Kidney glomerular epithelial cell (primary cell): ENCODE measurements at places on chromosomes 12 and 14.

DNA sequence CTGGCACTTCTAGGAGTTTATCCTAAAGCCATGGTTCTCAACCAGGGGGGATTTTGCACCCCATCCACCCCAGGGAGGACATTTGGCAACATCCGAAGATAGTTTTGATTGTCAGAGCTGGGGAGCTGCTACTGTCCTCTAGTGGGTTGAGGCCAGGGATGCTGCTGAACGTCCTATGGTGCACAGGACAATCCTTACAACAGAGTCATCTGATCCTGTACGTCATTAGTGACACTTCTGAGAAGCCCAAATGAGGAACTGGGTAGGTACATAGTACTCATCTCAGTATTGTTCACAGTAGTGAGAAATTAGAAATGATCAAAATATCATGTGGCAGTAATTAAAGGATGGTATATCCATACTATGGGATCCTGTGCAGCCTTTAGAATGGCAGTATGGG is 185.1 kb downstream of the CHST11 start:
- DNase-seq, result no peak

- no peak for DNase-seq
Observed at GRCh38 chr14:100607611-100607956, 20.4 kb upstream of the BEGAIN start.

DNA sequence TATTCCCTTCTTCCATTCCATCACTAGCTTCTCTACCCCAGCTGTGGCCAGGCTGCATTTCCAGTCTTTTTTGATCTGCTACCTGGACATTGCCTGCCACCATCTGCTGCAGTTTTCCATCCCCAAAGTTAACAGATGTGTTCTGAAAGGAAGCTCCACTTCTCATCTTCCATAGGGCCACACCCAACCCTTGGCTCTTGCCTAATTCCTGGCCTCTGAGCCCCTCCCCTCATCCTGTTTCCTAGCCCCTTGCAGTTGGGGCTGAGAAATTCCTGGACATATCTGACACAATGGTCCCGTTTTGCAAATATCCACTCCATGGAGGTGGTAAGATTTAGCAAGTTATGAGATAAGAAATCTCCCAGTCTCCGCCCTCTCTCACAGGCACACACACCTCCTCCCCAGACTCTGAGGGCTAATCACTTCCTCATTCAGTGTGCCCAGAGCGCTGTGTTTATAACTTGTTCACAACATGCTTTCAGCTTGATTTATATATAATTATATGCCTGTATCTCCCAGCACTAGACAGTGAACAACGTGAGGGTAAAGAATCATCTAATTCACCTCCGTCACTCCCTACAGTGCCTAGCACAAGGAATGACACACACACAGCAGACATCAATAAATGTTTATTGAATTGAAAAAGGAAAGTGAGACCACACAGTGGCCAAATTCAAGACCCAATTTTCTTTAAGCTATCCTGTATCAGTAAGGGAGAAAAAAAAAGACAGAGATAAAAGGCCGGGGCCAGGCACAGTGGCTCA is 13.4 kb downstream of the SMUG1 start:
- no peak for DNase-seq

DNA sequence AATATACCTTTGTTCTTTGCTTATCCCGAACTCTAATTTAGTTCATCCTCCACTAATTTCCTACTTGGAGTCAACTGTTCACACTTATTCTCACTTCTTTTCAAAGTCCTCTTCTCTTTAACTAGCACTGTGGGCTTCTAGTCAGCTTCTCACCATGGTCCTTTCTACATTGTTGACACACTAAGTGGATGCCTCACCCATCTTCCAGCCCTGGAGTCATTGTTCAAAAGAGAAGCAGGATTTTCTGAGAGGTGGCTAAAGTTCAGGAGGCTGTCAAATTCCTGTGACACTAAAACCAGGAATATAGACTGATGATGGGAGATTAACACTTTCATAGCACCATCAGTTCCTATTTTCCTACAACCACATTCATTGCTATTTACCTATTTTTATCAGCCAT is 99.3 kb downstream of the PHLDA1 start:
- no peak for DNase-seq

DNA sequence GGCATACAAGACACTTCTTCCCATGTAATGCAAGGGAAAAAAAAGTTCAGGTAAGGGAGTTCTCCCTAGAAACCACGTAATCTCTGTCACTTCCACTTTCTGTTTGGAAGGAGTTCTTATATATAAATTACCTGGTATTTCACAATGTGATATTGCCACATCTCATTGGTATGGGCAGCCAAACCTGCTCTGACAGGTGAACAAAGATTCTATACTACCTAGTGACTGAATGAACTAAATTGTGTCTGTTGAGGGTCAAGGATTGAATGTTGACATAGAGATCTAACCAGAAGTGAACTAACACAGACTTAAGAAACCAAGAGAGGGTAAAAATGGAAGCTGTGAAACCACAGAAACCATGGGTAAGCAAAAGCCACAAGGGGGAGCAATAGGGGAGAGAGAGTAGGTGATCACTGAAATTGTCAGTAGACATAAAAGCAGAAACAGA is 161.3 kb downstream of the RPL10L start:
- no peak for DNase-seq

GRCh38 chr12:113055594-113056380 is 743 bp upstream of the DTX1 start:
- DNase-seq, result no peak

DNA sequence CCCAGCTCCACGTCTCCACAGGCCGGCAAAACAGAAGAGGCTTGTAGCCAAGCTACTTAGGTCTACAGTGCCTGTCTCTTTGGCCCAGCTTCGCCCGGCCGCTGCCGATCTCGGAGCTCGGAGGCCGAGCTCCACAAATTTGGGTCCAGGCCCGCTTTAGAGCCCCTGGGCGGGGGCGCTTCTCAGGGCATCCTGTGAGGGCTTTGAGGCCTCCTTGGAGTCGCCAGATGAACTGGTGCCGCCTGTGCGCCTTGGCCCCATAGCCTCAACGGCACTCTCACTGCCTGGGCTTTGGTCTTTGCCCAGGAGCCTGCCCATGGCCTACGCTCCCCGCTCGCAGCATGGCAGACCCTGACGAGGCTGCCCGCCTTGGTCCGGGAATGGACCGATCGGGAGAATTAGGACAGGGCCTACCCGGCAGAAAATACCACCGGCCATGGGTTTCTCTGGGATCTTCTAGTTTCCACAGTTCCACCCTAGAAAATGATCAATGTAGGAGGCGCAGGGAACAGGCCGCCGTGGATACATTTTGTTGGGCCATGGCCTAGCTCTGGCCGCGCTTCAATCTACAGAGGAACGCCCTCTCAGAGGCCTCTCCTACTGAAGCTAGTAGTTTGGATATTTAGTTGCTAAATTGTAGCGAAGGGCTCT is 953 bp upstream of the NKX2-8 start:
- DNase-seq, result no peak

GRCh38 chr14:92553438-92553837 is 39.9 kb downstream of the RIN3 start:
- DNase-seq, result no peak

DNA sequence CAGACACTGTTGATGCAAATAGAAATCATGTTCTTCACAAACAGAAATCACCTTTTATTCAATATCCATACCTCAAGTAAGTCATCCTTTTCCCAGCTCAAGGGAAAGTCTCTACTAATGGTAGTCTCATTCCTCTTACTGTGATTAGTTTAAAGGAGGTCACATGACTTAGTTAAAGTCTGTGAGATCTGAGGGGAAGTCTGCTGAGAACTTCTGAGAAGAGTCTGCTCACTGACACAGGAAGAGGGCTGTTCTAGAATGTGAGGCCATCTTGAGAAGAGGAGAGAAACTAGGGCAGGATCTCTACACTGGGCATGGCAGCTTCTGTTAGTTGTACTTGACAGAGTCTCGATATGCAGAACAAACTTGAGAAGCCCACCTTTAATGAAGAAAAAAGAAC is 146.8 kb downstream of the C12orf42 start:
- DNase-seq, result no peak
